ENCODE measurements at places on chromosomes 3 and 15.

GRCh38 chr15:42786978-42787377 lies 50.0 kb upstream of the CDAN1 start:
- no peaks in the 10 kb centered on the region for H3K27me3 ChIP-seq
- H3K36me3 ChIP-seq, result peaks cover 13% of the 10 kb centered on the region
- H3K4me1 ChIP-seq, result peaks cover 5% of the 10 kb centered on the region
- H3K27ac ChIP-seq, result no peak overlapping the region
- DNase-seq, result no peak
- H3K4me3 ChIP-seq, result no peak overlapping the region

DNA sequence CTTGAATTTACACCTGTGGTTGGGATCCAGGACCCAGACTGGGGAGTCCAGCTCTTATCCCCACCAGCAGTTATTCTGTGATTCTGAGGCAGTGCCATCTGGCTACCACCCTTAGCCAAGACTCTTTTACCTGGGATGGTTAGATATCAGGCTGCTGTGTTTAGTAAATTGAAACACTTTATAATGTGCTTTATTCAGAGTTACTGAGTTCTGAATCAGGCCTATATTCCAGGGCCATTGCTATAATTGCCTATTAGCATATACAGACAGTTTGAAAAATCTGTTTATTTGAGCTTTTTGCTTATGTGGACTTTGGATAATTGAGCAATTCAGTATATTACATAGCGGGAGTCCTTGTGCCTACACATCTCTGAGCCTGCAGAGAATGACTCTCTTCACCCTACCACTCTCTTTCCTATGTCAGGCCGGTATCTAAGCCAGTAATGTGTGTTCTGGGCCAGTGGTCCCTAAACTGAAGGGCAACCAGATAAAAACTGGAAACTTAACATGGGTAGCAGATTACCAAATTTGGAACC lies 45.4 kb upstream of the TRAK1 start:
- no peak for DNase-seq
- peak overlapping the region; percentile 8 for H3K27ac ChIP-seq
- peaks cover 15% of the 10 kb centered on the region for H3K4me1 ChIP-seq
- H3K27me3 ChIP-seq, result no peaks in the 10 kb centered on the region
- no peak overlapping the region for H3K4me3 ChIP-seq

DNA sequence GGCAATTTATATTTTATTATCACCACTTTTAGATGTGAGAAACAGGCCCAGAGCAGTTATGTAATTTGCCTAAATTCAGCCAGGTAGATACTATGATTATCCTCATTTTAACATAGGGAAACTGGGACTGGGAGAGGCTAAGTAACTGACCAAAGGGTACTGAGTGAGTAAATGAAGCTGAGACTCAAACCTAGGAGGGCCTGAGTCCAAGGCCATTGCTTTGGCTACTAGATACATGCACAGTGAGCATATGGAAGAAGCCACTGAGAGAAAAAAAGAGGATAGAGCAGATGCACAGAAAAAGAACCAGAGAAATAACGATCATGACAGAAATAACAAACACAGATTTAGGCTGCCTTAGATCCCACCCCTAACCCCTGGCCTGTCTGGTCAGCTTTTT lies 33.6 kb downstream of the USF3 start:
- no peak for DNase-seq
- peaks cover 14% of the 10 kb centered on the region for H3K36me3 ChIP-seq
- H3K4me3 ChIP-seq, result no peak overlapping the region
- H3K27me3 ChIP-seq, result no peaks in the 10 kb centered on the region

DNA sequence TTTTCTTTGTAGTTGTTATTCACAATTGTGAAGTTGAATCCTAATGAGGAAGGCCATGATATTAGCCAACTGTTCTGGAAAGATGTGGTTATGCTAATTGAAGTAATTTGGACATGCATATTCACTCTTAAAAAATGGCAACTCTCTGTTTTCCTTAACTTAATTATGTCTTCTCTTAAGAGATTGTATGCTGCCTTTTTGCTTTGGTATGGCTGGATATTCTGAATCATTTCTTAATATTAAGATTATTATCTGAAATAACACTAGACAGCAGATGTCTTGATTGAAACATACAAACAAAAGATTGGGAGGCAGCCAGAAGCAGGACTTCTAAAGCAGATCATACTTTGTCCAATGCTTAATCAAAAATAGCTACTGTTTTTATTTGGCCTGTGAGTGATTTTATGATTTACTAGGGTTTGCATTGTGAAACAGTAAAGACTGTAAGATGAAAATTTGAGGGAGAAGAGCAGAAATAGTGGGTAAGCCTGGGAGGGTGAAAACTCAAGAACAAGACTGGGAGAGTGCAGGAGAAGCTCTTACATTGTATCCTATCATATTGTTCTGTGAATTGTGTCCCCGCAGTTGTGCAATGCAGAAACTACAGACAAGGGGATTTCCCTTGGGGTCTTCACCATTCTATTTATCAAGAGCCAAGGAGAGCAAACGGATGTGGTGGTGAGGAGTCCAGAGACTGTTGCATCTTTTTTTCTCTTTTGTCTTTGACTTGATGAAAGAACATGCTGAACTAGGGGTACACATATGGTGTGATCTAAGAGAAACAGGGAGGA lies 554.8 kb downstream of the TUSC7 start:
- H3K36me3 ChIP-seq, result no peaks in the 10 kb centered on the region
- H3K27ac ChIP-seq, result no peak overlapping the region
- no peak for DNase-seq
- no peaks in the 10 kb centered on the region for H3K4me1 ChIP-seq

- H3K4me3 ChIP-seq, result peak overlapping the region; percentile 84
- peak; percentile 33 for DNase-seq
- H3K27ac ChIP-seq, result peak overlapping the region; percentile 84
- H3K36me3 ChIP-seq, result peaks cover 9% of the 10 kb centered on the region
- H3K4me1 ChIP-seq, result peaks cover 58% of the 10 kb centered on the region
Measured at GRCh38 chr3:125357032-125357658, 18.0 kb downstream of the ZNF148 start.

GRCh38 chr3:36942638-36943248 lies 2.1 kb downstream of the TRANK1 start:
- H3K27me3 ChIP-seq, result no peaks in the 10 kb centered on the region
- H3K4me1 ChIP-seq, result peaks cover 16% of the 10 kb centered on the region
- no peak overlapping the region for H3K27ac ChIP-seq
- DNase-seq, result no peak
- H3K36me3 ChIP-seq, result peaks cover 2% of the 10 kb centered on the region

DNA sequence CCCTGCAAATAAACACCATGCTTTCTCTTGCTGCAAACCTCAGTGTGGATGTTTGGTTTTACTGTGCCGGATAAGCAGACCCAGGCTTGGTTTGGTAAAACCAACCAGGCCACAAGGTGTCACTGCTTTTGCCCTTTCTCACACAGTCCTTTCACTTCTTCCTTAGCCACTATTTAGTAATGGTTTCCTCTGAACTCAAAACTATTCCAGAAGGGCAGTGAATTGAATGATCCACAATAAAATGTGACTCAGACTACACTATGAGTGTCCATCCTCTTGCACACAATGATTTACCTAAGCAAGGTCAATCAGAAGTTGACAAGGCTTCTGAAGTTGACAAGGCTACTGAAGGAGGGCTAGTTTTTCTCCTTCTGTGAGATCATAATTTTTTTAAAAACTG lies 552.4 kb upstream of the CCDC54 start:
- H3K4me1 ChIP-seq, result peaks cover 2% of the 10 kb centered on the region
- H3K4me3 ChIP-seq, result no peak overlapping the region
- no peaks in the 10 kb centered on the region for H3K36me3 ChIP-seq
- H3K27me3 ChIP-seq, result peaks cover 5% of the 10 kb centered on the region
- H3K27ac ChIP-seq, result no peak overlapping the region

DNA sequence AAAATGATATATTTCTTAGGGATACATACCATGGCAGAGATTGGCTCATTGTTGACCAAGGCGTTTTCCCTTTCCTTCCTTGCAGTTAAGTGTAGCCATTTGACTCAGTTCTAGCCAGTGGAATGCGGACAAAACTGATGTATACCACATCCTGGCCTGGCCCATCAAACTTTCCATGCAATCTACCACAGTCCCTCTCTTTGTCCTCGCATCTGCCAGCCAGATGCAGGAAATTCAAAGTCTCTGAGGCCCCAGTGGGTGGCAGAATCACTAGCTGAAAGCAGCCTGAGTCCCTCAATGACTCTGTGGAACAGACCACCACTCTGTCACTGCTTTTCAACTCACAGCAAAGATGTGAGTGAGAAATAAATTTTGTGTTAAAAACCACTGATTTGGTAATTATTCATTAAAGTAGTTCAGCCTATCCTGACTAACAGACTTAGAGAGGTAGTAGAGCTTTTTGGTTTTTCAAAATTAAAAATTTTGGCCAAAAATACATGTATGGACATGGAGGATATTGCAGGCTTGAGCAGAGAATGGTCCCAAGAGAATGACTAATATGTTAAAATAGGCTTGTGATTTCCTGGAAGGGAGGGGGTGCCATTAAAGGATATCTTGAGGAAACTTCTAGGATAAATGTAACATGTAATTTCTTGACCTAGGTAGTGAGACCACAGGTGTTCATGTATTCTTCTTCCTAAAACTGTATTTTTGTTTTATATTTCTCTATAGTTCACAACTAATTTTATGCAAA lies 10.9 kb downstream of the LRRFIP2 start:
- peak overlapping the region; percentile 5 for H3K4me3 ChIP-seq
- DNase-seq, result no peak
- peaks cover 4% of the 10 kb centered on the region for H3K36me3 ChIP-seq
- H3K4me1 ChIP-seq, result peaks cover 20% of the 10 kb centered on the region
- peak overlapping the region; percentile 68 for H3K27ac ChIP-seq
- H3K27me3 ChIP-seq, result no peaks in the 10 kb centered on the region

- no peak for DNase-seq
- peaks cover 30% of the 10 kb centered on the region for H3K27me3 ChIP-seq
- H3K4me3 ChIP-seq, result no peak overlapping the region
- H3K27ac ChIP-seq, result no peak overlapping the region
Measured at GRCh38 chr3:45127130-45127822, 18.9 kb downstream of the CDCP1 start.

- H3K4me3 ChIP-seq, result no peak overlapping the region
- H3K27me3 ChIP-seq, result no peaks in the 10 kb centered on the region
- peaks cover 7% of the 10 kb centered on the region for H3K4me1 ChIP-seq
- peaks cover 6% of the 10 kb centered on the region for H3K36me3 ChIP-seq
Measured at GRCh38 chr3:111723293-111724215, 128.4 kb upstream of the ZBED2 start.

DNA sequence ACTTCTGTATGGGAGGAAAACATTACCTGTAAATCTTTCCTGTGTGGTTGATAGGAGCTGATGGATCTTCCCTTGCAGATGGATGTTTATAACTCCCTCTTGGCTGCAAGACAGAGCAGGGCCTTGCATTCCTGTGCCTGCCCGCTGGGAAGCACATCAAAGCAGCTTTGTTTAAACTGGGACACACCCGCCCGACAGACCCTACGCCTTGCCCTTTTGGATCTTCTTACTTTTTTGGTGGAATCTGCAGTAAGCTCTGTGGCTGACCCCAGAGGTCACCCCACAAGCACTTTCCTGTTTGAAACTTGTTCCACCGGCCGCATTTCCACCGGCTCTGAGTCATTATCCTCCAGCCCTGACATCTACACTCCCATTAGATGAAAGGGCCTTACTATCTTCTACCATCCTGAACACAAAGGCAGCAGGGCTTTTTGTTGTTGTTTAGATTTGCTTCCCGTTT lies 244.1 kb upstream of the STT3B start:
- peaks cover 22% of the 10 kb centered on the region for H3K4me1 ChIP-seq
- H3K36me3 ChIP-seq, result no peaks in the 10 kb centered on the region
- DNase-seq, result no peak

- H3K4me1 ChIP-seq, result peaks cover 3% of the 10 kb centered on the region
- peak overlapping the region; percentile 56 for H3K27ac ChIP-seq
- peaks cover 13% of the 10 kb centered on the region for H3K36me3 ChIP-seq
- no peak overlapping the region for H3K4me3 ChIP-seq
- no peak for DNase-seq
Measured at GRCh38 chr3:183295211-183295610, 42.2 kb downstream of the B3GNT5 start.

DNA sequence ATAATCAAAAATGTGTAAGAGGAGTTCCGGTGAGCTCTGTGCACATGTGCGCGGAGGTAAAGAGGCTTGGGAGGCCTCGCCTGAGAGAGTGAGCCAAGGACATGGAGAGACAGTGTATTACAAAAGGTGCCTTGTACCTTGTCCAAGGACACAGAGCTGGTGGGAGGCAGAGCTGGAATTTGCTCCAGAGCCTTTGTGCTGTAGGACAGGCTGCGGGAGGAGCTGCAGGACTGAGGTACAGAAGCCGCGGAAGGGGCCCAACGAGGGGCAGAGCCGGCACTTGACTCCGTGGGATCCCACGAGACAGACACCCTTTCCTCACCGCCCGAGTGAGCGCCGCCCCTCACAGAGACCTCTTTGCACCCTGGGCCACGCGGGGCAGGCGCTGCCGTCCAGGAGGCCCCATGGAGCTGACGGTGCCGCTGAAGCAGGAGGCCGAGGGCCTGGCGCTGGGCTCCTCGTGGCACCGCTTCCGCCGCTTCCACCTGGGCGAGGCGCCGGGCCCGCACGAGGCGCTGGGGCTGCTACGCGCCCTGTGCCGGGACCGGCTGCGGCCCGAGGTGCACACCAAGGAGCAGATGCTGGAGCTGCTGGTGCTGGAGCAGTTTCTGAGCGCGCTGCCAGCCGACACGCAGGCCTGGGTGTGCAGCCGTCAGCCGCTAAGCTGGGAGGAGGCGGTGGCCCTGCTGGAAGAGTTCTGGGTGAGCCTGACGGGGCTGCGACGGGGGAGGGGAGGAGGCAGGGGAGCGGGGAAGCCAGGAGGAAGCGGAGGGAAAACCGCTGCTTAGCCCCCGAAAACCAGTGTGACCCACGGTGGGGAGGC lies 68.7 kb downstream of the SLTM start:
- peaks cover 17% of the 10 kb centered on the region for H3K4me1 ChIP-seq
- H3K27me3 ChIP-seq, result peaks cover 8% of the 10 kb centered on the region
- peaks cover 2% of the 10 kb centered on the region for H3K36me3 ChIP-seq

DNA sequence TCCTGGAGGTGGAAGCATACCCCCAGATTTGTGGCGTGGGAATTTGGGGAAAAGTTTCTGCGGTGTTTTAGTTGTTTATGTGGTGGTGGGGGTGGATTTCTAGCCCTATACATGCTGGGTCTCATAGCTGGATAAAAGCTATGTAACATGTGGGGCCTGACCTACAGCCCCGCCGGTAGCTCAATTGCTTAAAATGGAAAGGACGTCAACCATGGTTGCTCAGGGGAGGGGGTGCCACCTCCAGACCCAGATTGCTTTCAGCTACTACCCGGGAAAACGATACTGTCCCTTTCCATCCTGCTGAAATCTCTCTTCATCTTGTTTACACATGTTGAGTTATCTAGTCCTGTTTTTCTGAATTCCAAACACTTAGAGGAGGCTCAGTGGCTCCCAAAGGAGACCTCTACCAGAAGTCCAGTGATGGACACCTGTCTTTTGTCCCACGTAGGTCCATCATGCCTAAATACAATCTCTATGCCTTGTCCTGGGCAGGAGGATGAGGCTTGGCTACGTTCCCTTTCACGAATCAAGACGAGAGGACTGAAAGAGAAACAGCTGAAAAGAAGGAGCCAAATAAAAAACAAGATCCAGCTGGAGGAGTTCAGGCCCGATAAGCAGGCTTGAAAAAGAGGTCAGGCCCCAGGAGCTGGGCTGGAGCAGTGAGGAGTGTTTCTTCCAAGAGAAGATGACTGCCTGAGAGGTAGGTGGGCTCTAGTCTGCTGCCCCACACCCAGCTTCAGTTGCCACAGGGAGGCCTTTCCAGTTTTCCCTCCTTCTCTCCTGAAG lies 72.1 kb upstream of the TPRG1 start:
- H3K36me3 ChIP-seq, result peaks cover 4% of the 10 kb centered on the region
- H3K4me1 ChIP-seq, result peaks cover 2% of the 10 kb centered on the region
- H3K27ac ChIP-seq, result no peak overlapping the region
- H3K27me3 ChIP-seq, result peaks cover 8% of the 10 kb centered on the region
- H3K4me3 ChIP-seq, result no peak overlapping the region
- no peak for DNase-seq
